ENCODE measurements at places on chromosomes 12 and 14.

GRCh38 chr14:104082807-104083206 lies 2.7 kb upstream of the ASPG start:
- no peaks in the 10 kb centered on the region for H3K36me3 ChIP-seq
- no peak overlapping the region for H3K27ac ChIP-seq
- DNase-seq: no peak
- H3K4me1 ChIP-seq: no peaks in the 10 kb centered on the region

DNA sequence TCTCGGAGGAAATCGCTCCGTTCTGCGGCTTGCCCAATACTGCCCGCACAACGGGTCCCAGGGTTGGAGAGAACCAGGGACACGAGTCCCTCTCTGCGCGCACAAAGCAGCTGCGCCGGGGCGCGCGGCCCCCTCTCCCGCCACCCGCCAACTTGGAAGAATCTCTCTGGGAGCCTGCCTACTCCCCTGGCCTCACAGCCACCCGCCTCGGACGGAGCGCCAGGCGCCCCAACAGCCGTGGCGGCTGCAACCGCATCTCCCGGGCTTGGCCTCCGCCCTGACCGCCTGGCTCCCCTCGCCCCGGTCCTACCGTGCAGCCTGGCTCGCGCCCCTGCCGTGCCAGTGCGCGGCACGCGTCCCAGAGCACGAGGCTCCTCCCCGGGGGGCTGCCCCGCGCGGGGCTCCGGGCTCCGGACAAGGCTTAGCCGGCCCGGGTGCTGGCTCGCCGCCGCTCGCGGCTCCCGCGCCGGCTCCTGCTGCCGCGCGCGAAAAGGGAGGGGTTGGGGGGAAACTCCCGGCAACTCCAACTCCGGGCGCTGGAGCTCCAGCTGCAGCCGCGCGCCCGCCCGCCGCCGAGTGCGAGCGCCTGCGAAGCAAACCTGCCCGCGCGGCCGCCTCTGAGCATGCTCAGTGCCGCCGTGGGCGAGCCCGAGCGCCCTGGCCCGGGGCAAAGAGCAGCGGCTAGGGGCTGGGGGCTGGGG lies at the start of gene STXBP6:
STXBP6 (minus strand) TSS at position 580 of the 701 bp plus-strand sequence. CDS start 75,329 bp downstream, outside the sequence.
- H3K4me1 ChIP-seq: no peaks in the 10 kb centered on the region
- no peak within 1 kb of the TSS for H3K27ac ChIP-seq
- DNase-seq: peak; percentile 72
- H3K27me3 ChIP-seq: peaks cover 77% of the 10 kb centered on the region
- H3K4me3 ChIP-seq: peak within 1 kb of the TSS; percentile 49

GRCh38 chr14:45698462-45699134 lies 445.6 kb upstream of the MIS18BP1 start:
- H3K4me1 ChIP-seq: no peaks in the 10 kb centered on the region
- no peak for DNase-seq
- no peaks in the 10 kb centered on the region for H3K36me3 ChIP-seq
- no peak overlapping the region for H3K27ac ChIP-seq
- H3K27me3 ChIP-seq: no peaks in the 10 kb centered on the region
- H3K4me3 ChIP-seq: no peak overlapping the region

- H3K36me3 ChIP-seq: no peaks in the 10 kb centered on the region
- no peak overlapping the region for H3K4me3 ChIP-seq
- no peaks in the 10 kb centered on the region for H3K27me3 ChIP-seq
- DNase-seq: no peak
These were observed 10.0 kb upstream of the NRIP2 start for GRCh38 chr12:2844786-2845185.

DNA sequence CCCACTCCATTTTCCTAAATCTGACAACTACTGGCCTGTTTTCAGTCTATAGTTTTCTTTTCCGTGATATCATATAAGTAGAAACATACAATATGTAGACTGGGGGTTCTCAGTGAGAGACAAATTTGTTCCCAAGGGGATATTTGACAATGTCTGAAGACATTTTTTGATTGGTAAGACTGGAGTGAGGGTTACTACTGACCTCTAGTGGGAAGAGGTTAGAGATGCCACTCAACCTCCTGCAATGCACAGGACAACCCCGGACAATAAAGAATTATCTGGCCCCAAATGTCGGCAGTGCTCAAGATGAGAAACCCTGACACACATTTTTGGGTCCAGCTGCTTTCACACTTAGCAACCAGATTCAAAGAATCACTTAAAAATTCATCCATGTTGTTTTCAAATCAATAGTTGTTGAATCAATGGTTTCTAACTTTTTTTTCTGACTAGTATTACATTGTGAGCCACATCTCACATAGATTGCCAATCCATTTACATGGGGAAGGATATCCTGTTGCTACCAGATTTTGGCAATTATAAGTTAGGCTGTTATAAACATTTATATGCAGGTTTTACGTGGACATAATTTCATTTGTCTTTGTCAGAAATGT lies 307.1 kb downstream of the RPL10L start:
- no peaks in the 10 kb centered on the region for H3K4me1 ChIP-seq
- no peak overlapping the region for H3K4me3 ChIP-seq
- H3K27ac ChIP-seq: no peak overlapping the region
- no peaks in the 10 kb centered on the region for H3K36me3 ChIP-seq
- no peaks in the 10 kb centered on the region for H3K27me3 ChIP-seq
- DNase-seq: peak; percentile 44

DNA sequence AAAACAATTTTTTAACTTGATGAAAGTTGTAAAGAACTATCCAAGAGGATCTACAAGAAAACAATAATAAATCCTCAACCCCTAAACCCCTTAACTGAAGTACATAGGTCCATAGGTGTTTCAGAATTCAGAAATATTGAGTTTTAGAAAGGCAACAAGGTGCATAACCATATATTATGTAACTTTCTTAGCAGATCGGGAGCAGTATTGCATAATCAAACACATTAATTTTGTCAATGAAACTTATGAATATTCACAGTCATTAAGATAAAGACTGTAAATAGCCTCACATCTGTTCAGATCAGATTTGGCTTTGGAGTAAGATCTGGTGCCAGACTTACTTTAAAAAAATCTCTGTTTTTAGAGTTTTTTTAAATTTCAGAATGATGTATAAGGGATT lies 647.1 kb upstream of the FLRT2 start:
- H3K27ac ChIP-seq: no peak overlapping the region
- H3K4me3 ChIP-seq: no peak overlapping the region
- H3K36me3 ChIP-seq: no peaks in the 10 kb centered on the region
- no peaks in the 10 kb centered on the region for H3K4me1 ChIP-seq

GRCh38 chr14:77131871-77132486 lies 9.6 kb downstream of the ZDHHC22 start:
- no peak overlapping the region for H3K4me3 ChIP-seq
- H3K4me1 ChIP-seq: no peaks in the 10 kb centered on the region
- H3K27me3 ChIP-seq: peaks cover 32% of the 10 kb centered on the region
- no peak overlapping the region for H3K27ac ChIP-seq

DNA sequence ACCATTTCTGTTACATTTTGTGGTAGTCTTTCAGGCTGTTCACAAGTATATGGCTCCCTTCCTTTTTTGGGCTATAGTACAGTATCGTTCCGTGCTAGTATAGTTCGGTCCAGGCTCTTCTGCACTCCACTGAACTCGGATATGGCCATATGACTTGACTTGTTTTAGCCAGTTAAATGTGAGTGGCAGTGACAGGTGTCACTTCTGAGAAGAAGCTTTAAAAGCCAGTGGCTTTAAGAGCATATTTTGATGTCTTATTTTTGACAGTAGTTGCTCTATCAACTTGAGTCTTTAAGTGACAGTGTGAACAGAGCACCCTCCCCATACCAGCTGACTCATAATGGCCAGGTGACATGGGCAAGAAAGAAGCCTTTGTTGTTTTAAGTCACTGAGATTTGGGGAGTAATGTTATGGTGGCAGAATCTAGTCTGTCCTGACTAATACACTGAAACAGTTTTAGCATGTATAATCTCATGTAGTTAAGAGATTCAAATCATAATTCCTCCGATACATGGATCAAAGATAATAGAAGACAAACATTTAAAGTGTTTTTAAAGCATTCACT lies 64.6 kb downstream of the ANO4 start:
- no peaks in the 10 kb centered on the region for H3K36me3 ChIP-seq
- DNase-seq: no peak
- H3K27ac ChIP-seq: no peak overlapping the region
- H3K27me3 ChIP-seq: no peaks in the 10 kb centered on the region

GRCh38 chr14:92719890-92720323 lies 28.5 kb downstream of the LGMN start:
- no peak for DNase-seq
- no peak overlapping the region for H3K27ac ChIP-seq
- no peak overlapping the region for H3K4me3 ChIP-seq
- no peaks in the 10 kb centered on the region for H3K36me3 ChIP-seq

DNA sequence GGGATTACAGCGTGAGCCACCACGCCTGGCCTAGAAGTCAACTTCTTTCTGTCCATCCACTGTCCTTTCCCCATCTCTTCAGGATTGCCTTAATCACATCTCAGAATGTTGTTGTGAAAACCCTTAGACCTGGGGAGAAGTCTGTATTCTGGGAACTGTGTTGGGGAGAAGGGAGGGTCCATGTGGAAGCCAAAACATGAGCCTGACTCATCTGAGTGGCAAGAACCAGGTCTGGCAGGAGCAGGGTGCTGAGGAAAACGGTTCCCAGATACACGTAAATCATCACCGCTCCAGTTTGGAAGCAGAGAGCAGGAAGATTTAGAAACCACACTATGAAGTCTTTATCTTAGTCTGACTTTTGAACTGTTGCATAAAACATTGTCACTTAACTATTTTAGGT lies 245.6 kb upstream of the RGS6 start:
- H3K27me3 ChIP-seq: no peaks in the 10 kb centered on the region
- H3K4me3 ChIP-seq: no peak overlapping the region
- no peak for DNase-seq
- peaks cover 13% of the 10 kb centered on the region for H3K4me1 ChIP-seq

DNA sequence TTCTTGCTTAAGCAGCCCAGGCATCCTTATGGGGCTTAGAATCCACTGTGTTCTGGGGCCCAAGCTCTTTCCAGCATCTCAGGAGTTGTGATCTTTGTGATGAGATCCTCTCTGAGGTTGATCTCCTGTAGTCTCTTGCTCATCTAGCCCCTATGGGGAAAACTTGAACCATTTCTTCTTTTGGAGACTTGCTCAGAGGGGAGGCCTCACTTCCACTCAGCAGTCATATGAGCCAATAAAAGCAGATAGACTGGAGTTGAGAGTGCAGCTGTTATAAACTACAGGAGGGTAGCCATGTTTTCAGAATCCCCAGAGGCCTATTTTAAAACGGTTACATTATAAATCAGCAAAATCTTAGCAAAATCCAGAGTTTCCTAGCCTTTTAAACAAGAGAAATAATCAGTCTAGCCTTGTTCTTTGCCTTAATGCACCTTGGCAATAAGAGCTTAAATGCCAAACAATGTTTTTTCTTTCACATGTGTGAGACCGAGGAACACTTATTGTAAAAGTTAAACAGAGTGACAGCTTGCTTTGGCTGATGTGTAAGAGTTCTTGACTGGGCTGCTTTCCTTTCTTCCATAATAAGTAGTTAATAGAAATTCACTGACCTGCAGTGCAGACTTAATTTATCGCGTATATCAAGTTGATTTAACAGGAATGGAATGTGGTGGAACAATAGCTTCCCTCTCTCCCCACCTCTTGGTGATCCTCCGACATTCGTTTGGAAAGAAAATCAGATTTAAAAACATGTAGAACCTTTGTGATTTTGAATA lies 168.3 kb downstream of the NEDD1 start:
- H3K4me3 ChIP-seq: no peak overlapping the region
- no peak overlapping the region for H3K27ac ChIP-seq
- DNase-seq: no peak

GRCh38 chr12:44837114-44837755 lies 38.9 kb downstream of the NELL2 start:
- H3K4me3 ChIP-seq: no peak overlapping the region
- H3K36me3 ChIP-seq: no peaks in the 10 kb centered on the region
- H3K27me3 ChIP-seq: no peaks in the 10 kb centered on the region
- H3K4me1 ChIP-seq: peaks cover 72% of the 10 kb centered on the region
- DNase-seq: no peak
- no peak overlapping the region for H3K27ac ChIP-seq

GRCh38 chr12:22656376-22656775 lies 31.4 kb downstream of the ETNK1 start:
- H3K4me1 ChIP-seq: peaks cover 12% of the 10 kb centered on the region
- no peak overlapping the region for H3K4me3 ChIP-seq
- no peak overlapping the region for H3K27ac ChIP-seq
- H3K36me3 ChIP-seq: peaks cover 8% of the 10 kb centered on the region
- no peak for DNase-seq

- no peak overlapping the region for H3K27ac ChIP-seq
- no peaks in the 10 kb centered on the region for H3K36me3 ChIP-seq
- peaks cover 16% of the 10 kb centered on the region for H3K4me1 ChIP-seq
- no peaks in the 10 kb centered on the region for H3K27me3 ChIP-seq
These were observed 183.6 kb upstream of the PZP start for GRCh38 chr12:9391815-9392214.

DNA sequence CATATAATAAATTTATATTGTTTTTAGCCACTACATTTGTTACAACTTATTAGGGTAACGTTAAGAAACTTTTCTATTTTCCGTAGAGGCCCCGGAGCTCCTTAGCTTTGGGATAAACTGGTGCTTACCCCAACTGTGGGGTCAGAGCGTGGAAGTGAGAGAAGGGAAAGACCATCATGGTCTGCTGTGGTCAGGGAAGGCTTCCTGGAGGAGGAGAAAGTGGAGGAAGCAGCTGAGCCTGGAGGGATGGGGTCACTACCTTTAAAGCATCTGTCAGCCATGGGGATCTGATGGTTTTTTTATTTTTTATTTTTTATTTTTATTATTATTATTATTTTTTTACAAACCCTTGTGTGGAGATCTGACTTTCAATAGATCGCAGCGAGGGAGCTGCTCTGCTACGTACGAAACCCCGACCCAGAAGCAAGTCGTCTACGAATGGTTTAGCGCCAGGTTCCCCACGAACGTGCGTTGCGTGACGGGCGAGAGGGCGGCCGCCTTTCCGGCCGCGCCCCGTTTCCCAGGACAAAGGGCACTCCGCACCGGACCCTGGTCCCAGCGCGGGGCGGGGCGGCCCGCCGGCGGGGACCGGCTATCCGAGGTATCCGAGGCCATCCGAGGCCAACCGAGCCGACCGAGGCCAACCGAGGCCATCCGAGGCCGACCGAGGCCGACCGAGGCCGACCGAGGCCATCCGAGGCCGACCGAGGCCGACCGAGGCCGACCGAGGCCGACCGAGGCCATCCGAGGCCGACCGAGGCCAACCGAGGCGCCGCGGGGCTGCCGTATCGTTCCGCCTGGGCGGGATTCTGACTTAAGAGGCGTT lies 1101.2 kb upstream of the TMEM132C start:
- H3K36me3 ChIP-seq: no peaks in the 10 kb centered on the region
- no peak overlapping the region for H3K4me3 ChIP-seq
- H3K27me3 ChIP-seq: no peaks in the 10 kb centered on the region
- DNase-seq: peak; percentile 48

GRCh38 chr12:52899338-52900035 lies 5.4 kb downstream of the KRT8 start:
- H3K4me1 ChIP-seq: peaks cover 11% of the 10 kb centered on the region
- H3K27me3 ChIP-seq: no peaks in the 10 kb centered on the region
- no peak for DNase-seq
- H3K27ac ChIP-seq: no peak overlapping the region

GRCh38 chr14:52936437-52936836 lies 14.4 kb downstream of the FERMT2 start:
- no peak overlapping the region for H3K27ac ChIP-seq
- H3K4me3 ChIP-seq: no peak overlapping the region
- no peaks in the 10 kb centered on the region for H3K36me3 ChIP-seq
- H3K4me1 ChIP-seq: peaks cover 25% of the 10 kb centered on the region
- no peak for DNase-seq

GRCh38 chr12:53538209-53538689 lies 31.0 kb upstream of the NPFF start:
- peaks cover 35% of the 10 kb centered on the region for H3K36me3 ChIP-seq
- H3K4me3 ChIP-seq: no peak overlapping the region
- peak overlapping the region; percentile 62 for H3K27ac ChIP-seq

Measured in A673 (cell line).